ENCODE measurements at places on chromosomes 12 and 14.

- no peak for DNase-seq
Measured at GRCh38 chr12:50219544-50219943, 52.4 kb upstream of the CERS5 start.

GRCh38 chr14:23070262-23071129 is 13.2 kb upstream of the CDH24 start:
- no peak for DNase-seq

DNA sequence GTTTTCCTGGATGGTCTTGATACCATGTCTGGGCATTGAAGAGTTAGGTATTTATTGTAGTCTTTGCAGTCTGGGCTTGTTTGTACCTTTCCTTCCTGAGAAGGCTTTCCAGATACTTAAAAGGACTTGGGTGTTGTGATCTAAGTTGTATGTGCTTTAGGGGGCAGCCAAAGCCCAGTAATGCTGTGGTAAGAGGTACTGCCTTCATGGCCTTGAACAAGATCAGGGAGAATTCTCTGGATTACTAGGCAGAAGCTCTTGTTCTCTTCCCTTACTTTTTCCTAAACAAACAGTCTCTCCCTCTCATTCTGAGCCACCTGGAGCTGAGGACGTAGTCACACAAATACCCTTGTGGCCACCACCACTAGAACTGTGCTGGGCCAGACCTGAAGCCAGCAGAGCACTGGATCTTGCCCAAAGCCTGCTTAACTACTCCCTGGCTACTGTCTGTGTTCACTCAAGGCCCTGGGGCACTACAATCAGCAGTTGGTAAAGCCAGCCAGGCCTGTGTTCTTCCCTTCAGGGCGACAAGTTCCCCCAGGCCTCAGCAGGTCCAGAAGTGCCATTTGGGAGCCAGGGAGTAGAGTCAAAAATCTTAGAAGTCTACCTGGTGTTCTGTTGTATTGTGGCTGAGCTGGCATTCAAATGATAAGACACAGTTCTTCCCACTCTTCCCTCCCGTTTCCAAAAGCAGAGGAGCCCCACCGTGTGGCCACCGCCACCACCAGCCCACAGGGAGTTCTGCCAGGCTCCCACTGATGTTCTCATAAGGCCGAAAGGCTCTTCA is 11.4 kb downstream of the PRORP start:
- no peak for DNase-seq

DNA sequence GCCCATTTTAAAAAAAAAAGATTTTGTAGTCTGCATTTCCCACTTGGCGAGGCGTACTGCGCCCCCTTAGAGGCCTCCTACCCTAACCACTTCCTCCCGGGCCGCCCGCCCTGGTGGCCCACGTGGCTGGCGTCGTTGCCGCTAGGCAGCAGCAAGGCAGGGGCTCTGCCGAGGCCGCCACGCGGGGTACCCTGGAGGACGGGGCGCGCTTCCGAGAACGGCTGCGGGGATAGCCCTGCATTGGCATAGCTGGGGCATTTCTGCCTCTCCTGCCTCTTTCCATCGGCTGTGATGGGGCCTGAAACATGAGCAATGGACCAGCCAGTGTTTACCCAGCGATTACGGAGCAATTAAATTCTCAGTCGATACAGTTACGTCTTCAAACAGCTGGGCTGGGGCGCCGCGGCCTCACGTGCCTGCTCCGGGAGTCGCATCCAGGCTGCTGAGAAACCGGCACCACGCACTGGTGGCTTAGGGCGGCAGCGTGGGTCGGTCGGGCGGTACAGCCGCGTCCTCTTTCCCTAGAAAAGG is 38.0 kb downstream of the IQSEC3 start:
- no peak for DNase-seq

- no peak for DNase-seq
Measured at GRCh38 chr12:66823857-66824570, 145.1 kb upstream of the GRIP1 start.

GRCh38 chr14:30005114-30005808 is 77.6 kb upstream of the PRKD1 start:
- DNase-seq: peak; percentile 30

- no peak for DNase-seq
Measured at GRCh38 chr14:65962952-65963351, 523.2 kb upstream of the CCDC196 start.

GRCh38 chr12:118970856-118971255 is 10.5 kb upstream of the SRRM4 start:
- DNase-seq: no peak

GRCh38 chr12:11813438-11813813 is 164.0 kb downstream of the ETV6 start:
- DNase-seq: no peak

DNA sequence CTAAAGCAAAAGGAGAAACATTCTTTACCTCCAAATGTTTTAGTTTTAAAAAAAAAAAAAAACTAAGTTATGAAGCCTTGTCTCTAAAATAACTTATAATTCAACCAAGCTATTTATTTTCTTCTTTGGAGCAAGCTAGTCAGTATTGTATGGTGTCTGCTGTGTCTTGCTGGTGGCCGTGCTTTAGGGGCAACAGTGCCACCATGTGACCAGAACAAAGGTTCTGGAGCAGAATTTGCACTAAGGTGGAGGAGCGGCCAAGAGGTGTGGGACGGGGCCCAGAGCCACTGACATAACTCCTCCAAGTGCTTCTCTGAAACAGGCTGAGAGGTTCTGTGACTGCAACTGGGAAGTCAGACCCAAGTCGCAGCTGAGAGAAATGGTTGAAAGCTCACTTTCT is 4.5 kb downstream of the FICD start:
- peak; percentile 52 for DNase-seq

DNA sequence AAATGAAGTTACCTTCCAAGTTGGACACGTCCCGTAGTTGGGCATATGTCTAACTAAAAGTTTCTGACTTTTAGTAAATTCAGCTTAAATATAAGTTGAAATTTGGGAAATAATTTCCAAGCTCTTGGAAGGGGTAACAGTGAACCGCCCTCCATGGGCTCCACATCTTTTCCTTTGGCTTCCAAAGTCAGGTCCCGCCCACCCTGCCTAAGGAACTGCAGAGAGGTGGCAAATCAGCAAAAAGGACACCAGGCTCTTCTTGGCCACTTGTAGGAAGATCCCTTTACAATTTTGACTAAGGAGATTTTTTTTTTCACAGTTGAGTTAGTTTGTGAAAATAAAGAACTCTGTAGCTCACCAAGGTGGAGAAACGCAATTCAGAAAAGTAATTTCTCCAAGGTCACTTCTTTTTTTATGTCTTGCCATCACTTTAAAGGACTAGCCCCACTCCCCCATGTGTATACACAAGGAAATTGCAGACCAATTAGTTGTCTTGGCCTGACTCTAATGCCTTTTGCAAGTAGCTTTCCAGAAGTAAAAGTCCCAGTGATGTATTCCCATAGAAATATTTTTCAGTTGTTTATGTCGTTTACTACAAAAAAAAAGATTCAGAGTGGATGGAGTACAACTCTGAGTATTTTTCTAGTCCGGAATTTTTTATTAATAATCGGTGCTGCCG is 181.2 kb downstream of the PELI2 start:
- DNase-seq: no peak

- peak; percentile 90 for DNase-seq
Measured at GRCh38 chr12:53047221-53048032, 2.4 kb upstream of the TNS2 start.

DNA sequence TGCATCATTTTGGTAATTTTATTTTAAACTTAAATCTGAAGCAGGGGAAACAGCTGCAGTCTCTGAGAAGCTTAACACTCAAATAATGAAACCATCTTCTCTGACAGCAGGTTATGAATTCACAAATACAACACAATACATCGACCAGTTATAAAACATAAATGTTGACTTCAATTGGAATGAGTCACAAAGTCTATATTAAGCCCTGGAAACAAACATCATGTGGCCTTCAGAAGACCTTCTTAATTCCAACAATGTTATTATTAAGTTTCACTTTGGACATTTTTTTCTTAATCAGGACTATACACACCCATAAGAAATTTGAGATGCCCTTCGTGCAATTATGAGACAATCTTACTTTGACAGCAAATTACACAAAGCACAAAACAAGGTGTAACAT is 68.9 kb downstream of the CEP128 start:
- no peak for DNase-seq

GRCh38 chr12:46908236-46908935 is 82.6 kb upstream of the SLC38A4 start:
- DNase-seq: no peak

DNA sequence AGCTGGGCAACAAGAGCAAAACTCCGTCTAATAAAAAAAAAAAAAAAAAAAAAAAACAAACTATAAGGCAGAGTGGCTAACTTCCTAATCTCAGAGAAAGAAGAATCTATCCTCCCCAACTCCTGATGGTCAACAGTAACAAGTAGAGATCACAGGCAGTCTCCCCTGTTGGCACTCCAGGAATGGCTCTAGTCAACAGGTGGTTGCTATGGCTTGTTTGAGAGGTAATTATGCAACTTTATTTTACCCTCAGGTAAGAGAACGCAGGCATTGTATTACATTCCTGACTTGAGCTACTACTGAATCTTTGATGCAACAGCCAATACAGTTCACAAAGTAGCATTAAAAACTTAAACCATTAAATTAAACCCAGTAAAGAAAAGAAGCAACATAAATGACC is 180.3 kb downstream of the DICER1 start:
- no peak for DNase-seq

- DNase-seq: peak; percentile 72
Measured at GRCh38 chr12:93741659-93742109, 64.5 kb downstream of the CRADD start.

DNA sequence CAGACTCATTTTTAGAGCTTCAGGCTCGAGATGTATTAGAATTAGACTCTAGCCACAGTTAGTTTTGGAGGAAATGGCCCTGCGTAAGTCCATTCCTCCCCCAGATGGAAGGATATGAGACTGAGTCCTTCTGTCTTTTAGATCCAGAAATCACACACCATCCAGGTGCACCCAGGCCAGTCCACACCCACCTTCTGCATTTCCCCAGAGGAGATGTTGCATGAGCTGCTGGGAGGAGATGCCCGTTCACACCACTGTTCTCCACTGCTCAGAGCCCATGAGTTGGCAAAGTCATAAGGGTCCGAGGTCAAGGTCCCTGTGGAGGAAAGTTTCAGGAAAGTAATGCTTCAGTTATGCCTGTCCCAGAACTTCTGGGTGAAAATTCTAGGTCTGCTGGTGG is 29.2 kb downstream of the VWF start:
- no peak for DNase-seq

GRCh38 chr14:71754422-71755095 is 177.7 kb upstream of the RGS6 start:
- DNase-seq: peak; percentile 34

DNA sequence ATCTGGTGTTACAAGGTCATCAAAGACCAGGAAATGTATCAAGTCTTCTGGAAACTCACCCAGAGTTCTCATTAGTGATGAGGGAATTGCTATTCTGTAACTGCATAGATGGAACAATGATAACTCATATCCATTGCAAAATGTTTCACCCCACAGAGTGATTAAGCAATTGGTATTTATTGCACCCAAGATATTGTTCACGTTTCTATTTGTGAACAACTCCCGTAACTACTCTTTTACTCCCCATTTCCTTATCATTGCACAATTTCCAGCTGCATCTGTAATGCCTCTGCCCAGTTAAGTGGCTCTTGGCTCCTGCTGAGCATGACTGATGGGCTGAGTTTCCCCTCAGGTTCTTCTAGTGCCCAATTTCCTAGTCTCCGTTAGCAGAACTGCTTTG is 108.7 kb upstream of the PRICKLE1 start:
- no peak for DNase-seq

DNA sequence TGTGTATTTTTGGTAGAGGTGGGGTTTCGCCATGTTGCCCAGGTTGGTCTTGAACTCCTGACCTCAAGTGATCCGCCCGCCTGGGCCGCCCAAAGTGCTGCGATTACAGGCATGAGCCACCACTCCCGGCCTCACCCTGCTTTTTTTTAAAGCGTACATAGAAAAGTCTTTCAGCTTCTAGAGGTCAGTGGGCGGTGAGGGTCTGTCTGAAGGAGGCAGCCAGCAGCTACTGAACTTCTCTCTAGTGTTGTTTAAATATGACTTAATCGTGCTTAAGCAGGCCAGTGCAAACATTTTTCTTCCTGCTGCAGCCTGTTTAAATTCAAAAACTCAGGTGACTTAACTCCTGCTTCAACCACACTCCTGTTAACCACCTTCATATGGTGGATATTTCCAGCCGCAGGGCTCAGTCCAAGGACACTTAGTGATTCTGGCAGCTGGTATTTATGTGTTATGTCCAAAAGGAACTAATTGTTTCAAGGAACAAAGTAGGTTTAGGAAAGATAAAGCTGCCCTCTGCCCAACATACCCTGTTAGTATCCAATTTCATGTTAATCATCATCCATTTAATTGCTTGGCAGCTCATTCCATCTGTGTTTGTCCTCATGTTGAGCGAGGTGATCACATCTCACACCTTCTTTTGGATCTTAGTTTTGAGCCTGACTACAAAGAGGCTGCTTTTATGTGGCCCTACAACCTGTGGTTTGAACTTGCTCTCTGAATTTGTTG is 2.0 kb downstream of the PRKAB1 start:
- no peak for DNase-seq

DNA sequence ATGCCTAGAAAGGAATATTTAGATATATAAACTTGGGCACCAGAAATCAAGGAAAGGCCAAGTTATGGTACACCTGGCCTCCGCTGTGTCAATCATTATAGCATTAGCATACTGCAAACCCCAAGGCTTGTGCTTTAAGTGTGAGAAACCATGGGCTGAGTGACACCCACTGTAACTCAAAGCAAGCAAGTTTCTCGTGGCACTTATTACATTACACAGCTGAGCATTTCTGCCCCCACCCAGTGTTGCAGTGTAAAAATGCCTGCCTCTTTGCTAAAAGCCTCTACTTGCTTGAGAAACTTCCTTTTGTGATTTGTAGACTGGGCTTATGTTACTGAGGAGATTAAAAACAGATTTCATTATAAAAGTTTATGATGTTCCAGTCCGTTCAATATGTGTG is 122.0 kb downstream of the TGFB3 start:
- DNase-seq: no peak

DNA sequence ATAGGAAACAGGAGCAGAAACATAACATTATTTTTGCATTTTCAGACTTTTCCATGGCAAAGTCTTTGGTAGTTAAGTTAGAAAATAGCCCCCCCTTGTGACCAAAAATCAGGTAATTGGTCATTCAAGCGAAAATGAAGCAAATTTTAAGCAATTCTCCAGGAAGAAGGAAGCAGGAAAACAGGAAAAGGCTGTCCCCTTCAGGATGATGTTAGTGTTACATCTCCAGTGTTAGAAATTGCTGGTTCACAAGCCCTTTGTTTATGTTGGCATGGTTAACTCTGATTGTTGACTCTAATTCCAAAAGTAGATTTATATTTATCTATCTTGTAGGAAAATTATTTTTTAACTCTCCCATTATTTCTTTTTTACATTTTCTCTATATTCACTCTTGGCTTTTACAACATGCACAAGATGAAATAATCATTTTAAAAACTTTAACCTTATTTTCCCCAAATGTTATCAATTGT is 18.8 kb upstream of the GAS2L3 start:
- DNase-seq: peak; percentile 63

DNA sequence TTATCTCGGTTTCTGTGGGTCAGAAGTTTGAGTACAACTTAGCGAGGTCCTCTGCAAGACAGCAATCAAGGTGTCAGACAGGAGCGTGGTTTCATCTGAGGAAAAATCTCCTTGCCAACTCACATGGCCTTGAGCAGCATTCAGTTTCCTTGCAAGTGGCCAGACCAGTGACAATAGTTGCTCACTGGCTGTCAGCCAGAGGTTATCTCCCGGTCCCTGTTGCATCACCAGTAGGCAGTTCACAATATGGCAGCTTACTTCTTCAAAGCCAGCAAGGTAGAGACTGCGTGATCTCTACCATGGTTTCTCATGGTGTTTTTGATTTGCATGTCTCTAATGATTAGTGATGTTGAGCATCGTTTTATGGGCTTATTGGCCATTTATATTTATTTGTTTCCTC is 143.8 kb upstream of the DAAM1 start:
- no peak for DNase-seq

Data from iPS-NIHi11 (cell line).